HFFc6 (cell line): ENCODE measurements at places on chromosomes 1 and 21.

- no peak for DNase-seq
Observed at GRCh38 chr1:203274603-203275381, 30.5 kb upstream of the BTG2 start.

DNA sequence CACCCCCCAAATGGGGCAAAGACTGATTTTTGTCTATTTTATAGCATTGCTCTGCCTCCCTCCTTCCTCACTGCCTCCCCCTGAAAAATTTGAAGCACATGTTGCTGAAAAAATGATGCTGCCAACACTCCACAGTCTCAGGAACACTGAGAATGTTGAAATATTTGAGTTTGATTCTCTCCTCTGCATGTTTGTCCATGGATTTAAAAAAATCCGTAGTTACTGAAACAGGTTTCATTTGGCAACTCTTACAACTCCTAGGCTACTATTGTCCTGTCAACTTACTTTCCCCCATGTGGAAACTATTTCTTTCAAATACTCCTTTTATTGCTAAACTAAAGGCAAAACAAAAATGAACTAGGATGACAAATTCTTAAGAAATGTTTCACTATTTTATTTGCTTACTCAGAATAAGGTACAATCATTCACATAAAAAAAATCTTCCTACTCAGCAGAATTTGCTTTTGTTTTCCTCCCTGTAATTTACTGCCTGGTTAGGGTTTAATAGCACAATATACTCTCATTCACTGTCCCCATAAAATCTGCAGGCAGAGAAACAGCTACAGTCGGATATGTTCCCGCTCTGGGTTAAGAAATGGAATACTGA lies 50.2 kb downstream of the C21orf91 start:
- no peak for DNase-seq

DNA sequence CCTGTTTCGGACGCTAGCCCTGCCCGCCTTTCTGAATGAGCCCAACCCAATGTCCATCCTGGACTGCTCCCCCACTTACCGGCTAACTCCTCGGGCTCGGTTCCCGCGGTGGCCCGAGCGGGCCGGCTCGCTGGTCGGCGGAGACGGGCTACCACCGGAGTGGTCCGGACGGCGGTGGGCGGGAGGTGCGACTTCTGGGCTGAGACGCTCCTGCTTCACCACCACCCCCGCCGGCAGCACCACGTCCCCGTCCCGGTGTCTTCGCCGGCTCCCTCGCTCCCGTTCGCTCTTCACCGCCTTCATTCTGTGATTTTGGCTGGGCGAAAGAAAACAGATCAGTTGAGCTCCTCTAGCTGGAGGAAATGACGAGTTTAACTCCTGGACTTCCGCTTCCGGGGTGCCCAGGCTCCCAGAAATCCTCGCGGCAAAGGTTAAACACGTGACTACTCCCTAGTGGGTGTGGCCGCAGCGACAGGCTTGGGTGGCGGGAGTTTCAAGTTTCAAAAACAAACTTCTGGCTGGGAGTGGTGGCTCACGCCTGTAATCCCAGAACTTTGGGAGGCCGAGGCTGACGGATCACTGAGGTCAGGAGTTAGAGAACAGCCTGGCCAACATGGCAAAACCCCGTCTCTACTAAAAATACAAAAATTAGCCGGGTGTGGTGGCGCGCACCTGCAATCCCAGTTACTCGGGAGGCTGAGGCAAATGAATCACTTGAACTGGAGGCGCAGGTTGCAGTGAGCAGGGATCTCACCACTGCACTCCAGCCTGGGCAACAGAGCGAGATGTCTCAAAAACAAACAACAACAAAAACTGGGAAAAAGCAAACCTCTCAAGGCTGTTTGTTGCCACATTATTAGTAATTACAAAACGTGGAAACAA lies at the start of gene SNIP1:
Gene SNIP1 (minus strand): TSS at position 367 of the 882 bp plus-strand sequence. CDS start 64 bp downstream, at position 303.
- DNase-seq = peak; percentile 92

GRCh38 chr21:42003051-42003461 lies 7.1 kb downstream of the ZBTB21 start:
- DNase-seq = peak; percentile 42

DNA sequence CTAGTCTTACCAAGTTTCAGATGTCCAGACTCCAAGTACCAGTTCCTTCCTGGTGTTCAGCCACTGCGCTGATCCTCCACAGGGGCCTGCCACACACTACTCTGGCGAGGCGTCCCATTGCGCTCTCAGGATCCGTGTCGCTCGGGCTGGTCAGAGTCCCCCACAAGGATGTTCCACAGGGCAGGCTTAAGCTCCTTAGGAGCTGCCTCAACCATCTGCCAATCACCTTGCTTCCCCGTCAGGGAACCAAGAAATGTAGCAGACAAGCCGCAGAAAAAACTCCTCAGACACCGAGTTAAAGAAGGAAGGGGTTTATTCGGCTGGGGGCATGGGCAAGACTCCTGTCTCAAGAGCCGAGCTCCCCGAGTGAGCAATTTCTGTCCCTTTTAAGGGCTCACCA lies 9.8 kb downstream of the OR2W3 start:
- DNase-seq = no peak

DNA sequence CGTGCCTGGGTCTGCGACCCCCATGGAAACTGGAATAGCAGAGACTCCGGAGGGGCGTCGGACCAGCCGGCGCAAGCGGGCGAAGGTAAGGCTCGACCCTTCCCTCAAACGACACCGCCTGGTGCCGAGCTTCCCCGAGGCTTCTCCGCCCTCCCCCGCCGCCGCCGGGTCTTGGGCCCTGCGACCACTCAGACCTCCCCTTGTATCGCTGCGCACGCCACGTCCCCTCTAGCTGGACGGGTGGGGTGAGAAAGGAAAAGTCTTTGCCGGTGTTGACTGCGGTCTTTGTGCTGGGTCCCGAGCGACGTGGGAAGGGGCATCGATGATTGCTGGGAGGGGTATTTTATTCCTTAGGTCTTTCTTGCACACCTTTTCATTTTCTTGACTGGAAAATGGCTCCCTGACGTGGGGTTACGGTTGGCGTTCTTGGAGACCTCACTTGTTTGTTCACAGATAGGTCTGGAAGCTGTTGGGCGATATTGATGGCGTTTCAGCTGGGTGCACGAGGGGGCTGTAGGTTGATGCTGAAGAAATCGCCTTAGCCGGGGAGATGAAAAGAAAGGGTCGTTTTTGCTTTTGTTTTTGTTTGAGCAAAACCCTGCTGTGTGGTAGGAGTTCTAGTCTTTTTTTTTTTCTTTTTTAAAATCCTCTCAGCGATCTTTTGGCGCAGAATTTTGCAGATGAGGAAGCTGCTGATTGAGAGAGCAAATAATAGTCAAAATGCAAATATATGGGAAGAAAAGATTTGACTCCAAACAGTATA lies 776 bp downstream of the KDM1A start:
- peak; percentile 5 for DNase-seq

GRCh38 chr1:12764016-12764415 lies 9.5 kb upstream of the PRAMEF12 start:
- DNase-seq = no peak

GRCh38 chr1:246279402-246279801 lies 227.7 kb downstream of the SMYD3 start:
- DNase-seq = no peak

DNA sequence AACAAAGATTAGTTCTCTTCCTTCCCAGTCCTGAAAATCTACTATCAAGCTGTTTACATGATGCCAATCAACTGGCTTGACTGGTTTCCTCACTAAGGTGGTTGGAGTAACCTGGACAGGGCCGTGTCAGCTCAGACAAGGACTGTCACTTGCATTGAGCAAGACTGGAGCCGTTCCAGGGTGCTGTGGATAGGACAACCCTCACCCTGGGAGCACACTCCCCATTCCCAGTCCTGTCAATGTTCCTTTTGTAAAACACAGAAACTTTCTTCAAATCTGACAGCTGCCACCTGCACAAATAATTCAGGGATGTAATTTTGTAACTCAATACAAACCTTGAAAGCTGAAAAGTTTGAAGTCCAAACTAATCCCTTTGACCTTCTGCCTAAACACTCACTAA lies 31.4 kb downstream of the PLPP3 start:
- DNase-seq = no peak

GRCh38 chr1:221782477-221782876 lies 40.6 kb upstream of the DUSP10 start:
- peak; percentile 12 for DNase-seq

DNA sequence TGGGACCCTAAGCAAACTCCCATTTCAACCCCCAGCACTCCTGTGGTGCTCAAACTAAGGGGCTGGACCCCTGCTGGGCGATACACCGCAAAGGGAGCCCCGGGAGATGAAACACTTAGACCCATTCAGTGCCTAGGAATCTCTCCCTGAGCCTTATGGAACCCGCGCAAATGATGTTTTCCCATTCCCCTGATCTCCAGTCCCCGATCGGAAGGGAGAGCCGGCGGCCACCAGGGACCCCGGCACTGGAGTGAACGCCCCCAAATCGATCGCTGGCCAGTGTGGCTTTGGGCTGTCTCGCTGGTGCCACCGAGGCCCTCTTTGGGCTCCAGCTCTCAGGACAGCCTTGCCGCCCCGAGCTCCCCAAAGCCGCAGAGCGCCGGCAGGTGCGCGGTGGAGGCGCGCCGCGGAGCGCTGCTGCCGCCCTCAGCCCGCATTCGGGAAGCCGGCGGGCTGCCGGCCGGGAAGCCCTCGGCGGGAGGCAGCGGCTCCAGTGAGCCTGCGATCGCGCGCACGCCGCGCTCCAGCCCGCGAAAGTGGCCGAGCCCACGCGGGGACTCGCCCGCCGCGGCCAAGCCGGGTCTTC lies 1.1 kb downstream of the PLXNA2 start:
- DNase-seq = no peak

DNA sequence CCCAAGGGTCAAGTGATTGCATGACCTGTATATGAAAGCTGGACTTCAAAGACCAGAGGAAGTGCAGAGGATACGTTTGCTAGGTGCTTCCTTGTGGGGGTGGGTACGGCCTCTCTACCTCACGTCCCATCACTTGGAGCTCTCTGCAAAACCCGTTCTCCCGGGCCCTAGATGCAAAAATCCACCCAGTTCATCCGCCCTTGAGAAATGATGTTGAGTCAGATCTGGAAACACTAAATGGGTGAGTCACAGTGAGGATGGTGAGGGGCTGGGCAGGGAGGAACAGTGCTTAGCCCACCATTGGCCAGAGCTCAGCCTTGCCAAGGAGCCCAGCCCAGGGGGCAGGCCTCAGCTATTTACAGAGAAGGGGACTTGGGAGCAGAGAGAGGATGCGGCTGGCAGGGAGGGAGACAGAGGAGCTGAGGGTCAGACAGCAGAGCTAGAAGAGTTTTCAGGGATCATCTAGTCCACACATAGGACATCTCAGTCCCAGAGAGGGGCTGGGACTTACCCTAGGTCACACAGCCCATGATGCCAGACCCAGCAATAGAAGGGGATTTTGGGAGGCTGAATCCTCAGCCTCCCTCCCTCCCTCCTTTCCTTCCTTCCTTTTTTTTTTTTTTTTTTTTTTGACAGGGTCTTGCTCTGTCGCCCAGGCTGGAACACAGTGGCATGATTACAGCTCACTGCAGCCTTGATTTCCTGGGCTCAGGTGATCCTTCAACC lies 14.6 kb downstream of the ARHGEF10L start:
- DNase-seq = peak; percentile 72

GRCh38 chr1:58870298-58870676 lies 86.4 kb upstream of the JUN start:
- DNase-seq = no peak
